ENCODE measurements at places on chromosomes 4 and X. TPM values are rescaled to one million over a fixed set of nuclear protein-coding genes. Genes with fewer than 3 reads are reported as not detected.

NEK1 gene
- total RNA-seq, result 32.9 TPM

NOX1 gene
- not detected for total RNA-seq

GRIPAP1 gene
- total RNA-seq, result 29.2 TPM

DNA sequence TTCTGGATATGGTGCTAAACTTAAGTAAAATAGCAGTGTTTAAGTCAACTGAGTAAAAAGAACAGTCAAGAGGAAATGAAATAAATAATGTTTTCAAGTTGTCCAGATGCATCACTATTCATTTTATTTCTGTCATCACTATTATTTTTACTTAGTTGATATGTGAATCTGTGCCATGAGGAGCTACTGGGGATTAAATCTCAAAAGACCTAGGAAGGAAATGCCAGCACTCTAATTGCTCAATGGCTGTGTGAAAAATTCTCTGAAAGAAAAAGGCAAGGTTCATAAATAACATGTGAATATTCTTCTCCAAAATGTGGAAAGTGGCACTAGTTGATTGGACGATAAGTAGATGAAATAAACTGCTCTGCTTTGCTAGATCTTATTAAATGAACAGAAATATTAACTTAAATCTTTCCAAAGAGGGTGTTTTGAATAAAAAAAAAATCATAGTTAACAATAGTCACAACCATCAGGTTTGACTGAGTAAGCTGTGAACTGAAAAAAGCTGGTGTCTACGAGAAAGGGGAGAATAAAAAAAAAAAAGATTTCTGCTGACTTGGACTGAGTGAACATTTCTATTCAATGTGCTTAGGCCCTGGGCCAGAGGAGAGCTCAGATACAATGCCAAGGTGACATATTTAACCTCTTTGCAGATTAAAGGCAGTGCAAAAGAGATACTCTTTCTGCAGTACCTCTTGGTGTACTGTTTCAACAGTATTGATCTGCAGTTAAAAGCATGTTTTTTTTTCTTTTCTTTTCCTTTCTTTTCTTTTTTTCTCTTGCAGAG, 1.6 kb downstream of the SPARCL1 start:
- peak overlapping the region; percentile 42 for H3K4me3 ChIP-seq
- peaks cover 6% of the 10 kb centered on the region for H3K4me1 ChIP-seq
- no peak overlapping the region for H3K27ac ChIP-seq
- DNase-seq, result no peak

- peaks cover 26% of the 10 kb centered on the region for H3K27me3 ChIP-seq
- no peaks in the 10 kb centered on the region for H3K4me1 ChIP-seq
- H3K36me3 ChIP-seq, result no peaks in the 10 kb centered on the region
- peak; percentile 91 for DNase-seq
Observed at GRCh38 chr4:121950212-121950679, 1.6 kb downstream of the TRPC3 start.

DNA sequence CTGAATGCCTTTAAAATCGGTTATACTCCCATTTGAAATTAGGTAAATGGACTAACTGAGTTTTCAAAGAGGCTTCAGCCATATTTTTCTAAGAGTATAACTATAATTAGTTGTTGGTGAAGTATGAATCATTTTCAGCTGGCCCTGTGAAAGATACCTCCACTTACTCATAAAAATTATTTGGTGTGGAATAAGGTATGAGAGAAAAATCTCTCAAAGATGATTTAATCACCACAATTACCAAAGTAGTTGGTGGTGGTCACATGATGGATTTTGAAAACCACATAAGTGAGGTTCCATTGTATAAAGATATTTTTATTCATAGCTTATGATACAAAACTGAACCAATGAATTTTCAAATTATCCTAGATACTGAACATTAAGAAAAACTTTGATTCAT, 9.0 kb upstream of the KLHL2 start:
- H3K4me1 ChIP-seq, result no peaks in the 10 kb centered on the region
- H3K4me3 ChIP-seq, result no peak overlapping the region
- H3K27ac ChIP-seq, result no peak overlapping the region
- no peak for DNase-seq
- H3K36me3 ChIP-seq, result no peaks in the 10 kb centered on the region
- H3K27me3 ChIP-seq, result no peaks in the 10 kb centered on the region

DNA sequence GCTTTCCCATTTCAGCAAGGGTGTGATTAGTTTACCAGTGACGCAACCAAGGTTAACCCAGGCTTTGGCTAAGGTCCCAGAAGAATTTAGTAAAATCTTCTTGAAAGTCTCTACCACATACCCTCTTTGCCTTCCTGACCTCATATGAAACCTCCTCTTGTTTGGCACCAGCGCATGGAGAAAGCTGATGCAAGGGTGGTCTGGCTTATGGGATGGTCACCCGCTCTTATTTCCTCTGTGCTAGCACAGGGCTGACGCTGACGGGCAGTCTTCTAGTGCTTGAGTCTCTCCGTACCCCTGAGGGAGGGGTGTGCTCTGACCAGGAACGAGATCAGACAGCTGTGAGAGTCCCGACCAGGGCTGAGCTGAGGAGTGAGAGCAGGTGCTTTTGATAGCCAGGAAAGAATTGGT, 137.6 kb downstream of the TENM3 start:
- no peak for DNase-seq
- no peak overlapping the region for H3K4me3 ChIP-seq
- H3K36me3 ChIP-seq, result no peaks in the 10 kb centered on the region
- no peak overlapping the region for H3K27ac ChIP-seq
- no peaks in the 10 kb centered on the region for H3K27me3 ChIP-seq

DNA sequence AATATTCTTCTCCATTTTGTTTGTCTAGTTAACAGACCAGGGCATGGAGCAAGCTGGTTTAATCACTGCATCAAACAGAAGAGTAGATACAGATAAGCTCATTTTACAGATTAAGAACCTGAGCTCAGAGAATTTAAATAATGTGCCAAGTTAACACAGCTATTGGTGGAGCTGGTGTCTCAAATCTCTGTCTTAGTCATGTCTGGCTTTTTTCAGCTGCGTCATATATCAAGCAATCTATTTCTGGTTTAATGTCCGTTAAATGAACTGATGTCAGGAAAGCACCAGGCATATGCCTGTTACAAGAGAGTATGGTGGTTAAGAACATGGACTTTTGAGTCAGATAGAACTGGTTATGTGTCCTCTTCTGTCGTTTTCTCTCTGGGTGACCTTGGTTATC, 79.8 kb upstream of the ADGRA3 start:
- DNase-seq, result no peak
- H3K27me3 ChIP-seq, result no peaks in the 10 kb centered on the region
- no peaks in the 10 kb centered on the region for H3K36me3 ChIP-seq
- H3K4me3 ChIP-seq, result no peak overlapping the region
- H3K4me1 ChIP-seq, result peaks cover 11% of the 10 kb centered on the region
- no peak overlapping the region for H3K27ac ChIP-seq

DNA sequence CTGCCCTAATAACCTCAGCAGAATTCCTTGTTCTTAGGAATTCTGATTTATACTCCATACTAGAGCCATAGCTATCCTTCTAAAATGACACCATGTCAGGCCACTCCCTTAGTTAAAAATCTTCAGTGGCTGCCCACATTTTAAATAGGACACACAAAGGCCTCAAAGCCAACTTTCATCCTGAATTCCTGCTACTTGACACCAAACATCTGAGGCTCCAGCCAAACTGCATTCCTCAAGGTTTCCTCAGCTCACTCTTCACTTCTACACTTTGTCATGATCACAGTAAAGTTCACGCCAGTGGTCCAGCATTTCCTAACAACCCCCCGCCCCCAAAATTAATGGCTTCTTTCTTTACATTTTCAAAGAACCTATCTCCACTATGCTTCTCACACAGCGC, 124.3 kb downstream of the ADGRA3 start:
- H3K27me3 ChIP-seq, result no peaks in the 10 kb centered on the region
- no peak overlapping the region for H3K27ac ChIP-seq
- H3K36me3 ChIP-seq, result peaks cover 18% of the 10 kb centered on the region
- no peaks in the 10 kb centered on the region for H3K4me1 ChIP-seq
- no peak overlapping the region for H3K4me3 ChIP-seq

DNA sequence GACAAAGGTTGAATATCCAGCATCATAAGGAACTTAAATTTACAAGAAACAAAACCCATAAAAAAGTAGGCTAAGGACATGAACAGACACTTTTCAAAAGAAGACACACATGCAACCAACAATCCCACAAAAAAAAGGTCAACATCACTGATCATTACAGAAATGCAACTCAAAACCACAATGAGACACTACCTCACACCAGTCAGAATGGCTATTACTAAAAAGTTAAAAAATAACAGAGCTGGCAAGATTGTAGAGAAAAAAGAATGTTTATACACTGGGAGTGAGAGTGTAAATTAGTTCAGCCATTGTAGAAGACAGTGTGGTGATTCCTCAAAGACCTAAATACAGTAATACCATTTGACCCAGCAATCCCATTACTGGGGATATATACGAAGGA, 474.7 kb downstream of the TRIML1 start:
- no peaks in the 10 kb centered on the region for H3K4me1 ChIP-seq
- no peaks in the 10 kb centered on the region for H3K27me3 ChIP-seq
- no peak overlapping the region for H3K4me3 ChIP-seq
- no peak overlapping the region for H3K27ac ChIP-seq
- no peak for DNase-seq
- no peaks in the 10 kb centered on the region for H3K36me3 ChIP-seq

GYG2 gene
- 5.4 TPM for total RNA-seq

TRAPPC2 gene
- 13.2 TPM for total RNA-seq

RPGR gene
- 60.2 TPM for total RNA-seq

MAGEC2 gene
- not detected for total RNA-seq

DNA sequence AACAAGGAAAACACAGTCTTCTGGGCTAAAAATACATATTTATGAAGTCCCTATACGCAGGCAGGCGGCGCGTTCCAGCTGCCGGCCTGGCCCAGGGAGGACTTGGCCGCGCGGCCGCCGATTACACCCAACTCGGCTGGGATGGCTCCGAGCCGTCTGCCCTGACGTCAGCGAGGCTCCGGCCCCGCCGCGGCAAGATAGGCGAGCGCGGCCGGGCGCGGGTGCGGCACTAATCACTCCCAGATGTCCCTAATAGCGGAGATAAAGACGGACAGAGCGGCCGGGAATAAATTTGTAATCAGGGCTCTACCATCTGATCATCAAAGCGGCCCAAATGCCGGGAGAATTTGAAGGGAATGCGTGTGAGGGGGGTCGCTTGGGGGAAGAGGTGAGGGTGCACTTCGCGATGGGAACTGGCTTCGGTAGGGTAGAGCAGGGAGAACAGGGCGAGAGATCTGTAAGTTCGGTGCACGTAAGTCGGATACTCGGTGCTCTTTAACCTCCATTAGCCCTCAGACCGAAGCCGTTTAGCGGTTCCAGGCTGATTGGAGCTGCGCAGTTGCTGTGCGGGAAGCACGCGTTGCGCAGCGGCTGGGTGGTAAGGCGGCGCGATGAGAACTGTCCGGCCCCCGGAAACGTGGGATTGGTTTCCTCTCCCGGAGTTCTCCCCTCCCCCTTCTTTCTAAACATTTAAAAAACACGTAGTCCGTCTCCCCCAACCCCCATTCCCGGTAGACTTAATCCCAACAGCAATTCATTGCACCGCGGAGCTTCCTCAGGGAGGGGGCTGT, 7.7 kb downstream of the HAND2 start:
- H3K4me3 ChIP-seq, result no peak overlapping the region
- peaks cover 100% of the 10 kb centered on the region for H3K27me3 ChIP-seq
- peak; percentile 94 for DNase-seq
- H3K36me3 ChIP-seq, result no peaks in the 10 kb centered on the region
- H3K27ac ChIP-seq, result no peak overlapping the region

Data from lung (tissue), 17 donors.